ENCODE measurements at places on chromosomes 11 and 22.

GRCh38 chr11:74932169-74932568 lies 16.7 kb downstream of the XRRA1 start:
- DNase-seq, result no peak

GRCh38 chr11:122755941-122756340 lies 82.4 kb upstream of the CRTAM start:
- DNase-seq, result no peak

- DNase-seq, result no peak
Observed at GRCh38 chr11:116879800-116880625, 42.6 kb upstream of the APOA1 start.

DNA sequence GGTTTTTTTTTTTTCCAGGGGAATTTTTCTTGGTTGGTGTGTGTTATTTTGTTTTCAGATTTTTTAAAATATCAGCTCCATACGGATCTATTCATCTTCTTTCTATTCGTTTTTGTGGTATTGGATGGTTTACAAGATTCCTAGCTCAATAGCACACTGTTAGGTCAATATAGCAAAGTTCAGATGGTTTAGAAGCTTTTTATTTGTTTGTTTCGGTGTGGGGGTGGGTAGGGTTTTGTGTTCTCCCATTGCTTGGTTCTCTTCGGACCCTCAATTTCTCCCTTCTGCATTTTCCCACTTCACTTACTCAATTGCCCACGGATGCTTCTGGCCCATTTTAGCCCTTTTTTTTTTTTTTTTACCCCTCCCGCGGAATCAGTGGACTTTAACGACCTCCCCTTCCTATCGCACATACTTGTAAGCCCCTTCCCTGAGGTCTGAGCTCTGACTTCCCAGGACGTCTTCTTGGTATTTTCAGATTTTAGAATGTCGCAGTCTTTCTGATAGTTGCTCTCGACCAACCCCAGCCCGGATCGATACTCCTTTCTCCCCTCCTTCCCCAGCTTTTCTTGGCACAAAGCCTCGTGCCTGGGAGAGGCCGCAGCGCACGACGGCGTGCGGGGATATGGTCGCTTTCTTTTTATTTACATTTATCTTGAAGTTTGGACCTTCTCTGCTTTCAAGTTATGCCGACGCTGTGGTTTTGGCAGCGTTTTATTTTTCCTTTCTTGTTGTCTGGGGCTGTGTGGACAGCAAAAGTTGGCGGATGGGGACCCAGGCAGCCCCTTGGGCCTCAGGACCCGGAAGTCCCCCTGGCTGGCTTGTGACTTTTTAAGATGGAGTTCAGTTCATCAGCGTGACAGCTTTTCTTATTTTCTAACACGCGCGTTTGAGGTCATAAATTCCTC lies 4.4 kb upstream of the SPDYC start:
- no peak for DNase-seq

GRCh38 chr11:12682737-12683500 lies 8.7 kb downstream of the TEAD1 start:
- DNase-seq, result no peak

DNA sequence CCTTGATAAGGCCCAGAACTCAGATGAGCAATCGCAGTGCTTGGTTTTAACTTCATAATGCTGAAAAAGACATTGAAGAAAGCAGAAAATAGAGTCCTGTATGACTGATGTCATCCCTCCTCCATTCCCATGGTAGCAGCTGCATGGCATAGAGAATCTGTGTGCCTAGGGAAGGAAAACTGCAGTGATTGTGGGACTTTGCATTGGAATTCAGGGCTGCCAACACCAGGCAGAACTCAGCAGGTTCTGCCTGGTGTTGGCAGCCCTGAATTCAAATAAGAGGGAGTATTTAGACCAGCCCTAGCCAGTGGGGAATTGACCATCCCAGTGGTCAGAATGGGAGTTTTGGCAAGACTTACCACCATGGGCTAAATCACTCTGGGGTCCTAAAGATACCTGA lies 1016.0 kb downstream of the FAM181B start:
- no peak for DNase-seq

GRCh38 chr11:11292839-11293238 lies 60.2 kb downstream of the CSNK2A3 start:
- no peak for DNase-seq

- DNase-seq, result no peak
Observed at GRCh38 chr11:18374956-18375355, 19.4 kb upstream of the LDHA start.
